ENCODE measurements at places on chromosomes 12 and 14.

GRCh38 chr14:49249022-49249421 is 337.2 kb downstream of the RPS29 start:
- no peak for DNase-seq

DNA sequence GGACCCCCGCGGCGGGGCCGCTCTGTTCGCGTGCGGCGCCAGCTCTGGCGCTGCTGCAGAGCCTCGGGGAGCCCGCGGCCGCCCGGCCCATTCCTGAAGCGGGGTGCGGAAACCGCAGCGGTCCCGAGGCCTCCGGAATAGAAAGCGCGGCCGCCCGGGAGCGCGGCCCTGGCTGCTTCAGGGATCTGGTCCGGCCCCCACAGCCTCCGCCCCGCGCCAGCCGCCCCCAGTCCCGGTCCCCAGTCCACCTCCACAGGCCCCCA is 204 bp downstream of the HSP90AA1 start:
- no peak for DNase-seq

- DNase-seq = peak; percentile 49
Measured at GRCh38 chr14:71751264-71751663, 181.0 kb upstream of the RGS6 start.

DNA sequence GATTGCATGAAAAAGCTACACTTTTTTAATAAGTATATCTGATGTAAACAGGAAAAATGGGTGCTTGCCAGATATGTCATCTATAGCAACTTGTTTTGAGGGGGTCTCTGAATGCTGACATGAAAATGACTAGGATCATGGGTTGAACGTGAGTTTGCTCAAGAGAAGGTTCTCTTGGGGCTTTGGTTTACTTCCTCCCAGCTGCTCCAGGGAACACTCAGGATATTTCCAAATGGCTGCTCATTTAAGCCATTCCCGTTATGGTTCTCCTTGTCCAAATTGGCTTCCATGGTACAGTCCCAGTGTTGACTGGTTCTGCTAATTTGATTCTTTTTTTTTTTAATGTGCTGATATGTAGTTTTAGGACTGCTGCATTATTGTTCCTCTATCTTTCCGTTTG is 118.3 kb downstream of the ETV6 start:
- no peak for DNase-seq

DNA sequence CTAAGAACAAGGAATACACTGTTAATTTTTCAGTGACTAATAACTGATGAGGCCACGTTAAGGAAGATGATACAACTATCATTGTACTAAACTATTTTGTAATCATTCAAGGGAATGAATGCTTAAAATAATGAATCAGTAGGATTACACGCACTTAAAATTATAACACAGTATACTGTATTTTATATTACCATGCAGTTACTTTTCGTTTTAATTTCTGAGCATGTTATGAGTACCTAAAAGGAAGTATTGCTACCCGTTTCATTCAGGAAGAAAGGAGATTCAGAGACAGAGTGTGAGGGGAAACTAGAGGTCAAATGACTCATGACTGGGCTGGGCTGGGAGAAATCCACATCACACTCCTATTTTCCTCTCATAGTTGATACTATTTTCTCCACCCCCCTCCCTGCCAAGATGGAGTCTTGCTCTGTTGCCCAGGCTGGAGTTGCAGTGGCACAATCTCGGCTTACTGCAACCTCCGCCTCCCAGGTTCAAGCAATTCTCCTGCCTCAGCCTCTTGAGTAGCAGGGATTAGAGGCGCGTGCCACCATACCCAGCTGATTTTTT is 202.0 kb downstream of the PPM1H start:
- peak; percentile 88 for DNase-seq

DNA sequence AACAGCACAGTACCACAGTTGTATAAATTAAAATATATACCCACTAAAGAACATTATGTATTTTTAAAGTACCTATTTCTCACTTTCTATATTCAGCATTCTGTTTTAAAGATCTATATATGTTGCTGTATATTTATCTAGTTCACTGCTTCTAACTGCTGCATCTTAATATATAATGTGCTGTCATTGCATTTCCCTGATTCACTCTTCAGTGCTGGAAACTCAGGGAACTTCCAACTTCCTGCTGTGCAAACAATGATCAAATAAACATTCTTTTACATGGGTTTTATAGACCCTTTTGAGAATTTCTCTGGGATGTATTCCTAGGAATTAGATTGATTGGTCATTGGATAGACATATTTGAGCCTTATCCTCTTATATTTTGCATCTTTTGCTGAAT is 379.1 kb downstream of the APAF1 start:
- no peak for DNase-seq

- DNase-seq = peak; percentile 49
Measured at GRCh38 chr14:60090864-60091519, 731 bp upstream of the PCNX4 start.

DNA sequence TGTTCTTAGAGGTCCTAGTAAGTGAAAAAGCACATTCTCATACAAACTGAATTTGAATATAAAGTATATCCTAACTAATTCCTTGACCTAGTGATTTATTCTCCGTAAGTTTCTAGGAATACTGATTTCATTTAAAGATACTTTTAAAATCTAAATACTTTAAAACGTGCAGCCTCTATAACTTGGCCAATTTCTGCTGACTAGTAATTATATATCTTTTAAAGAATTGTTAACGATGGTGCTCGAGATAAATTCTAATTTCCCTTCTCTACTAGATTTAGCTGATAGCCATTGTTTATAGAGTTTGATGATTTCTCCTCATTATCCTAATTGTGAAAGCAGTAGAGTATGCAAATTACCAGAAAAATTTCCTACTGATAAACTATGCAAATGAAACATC is 257.9 kb downstream of the ADAMTS20 start:
- no peak for DNase-seq

DNA sequence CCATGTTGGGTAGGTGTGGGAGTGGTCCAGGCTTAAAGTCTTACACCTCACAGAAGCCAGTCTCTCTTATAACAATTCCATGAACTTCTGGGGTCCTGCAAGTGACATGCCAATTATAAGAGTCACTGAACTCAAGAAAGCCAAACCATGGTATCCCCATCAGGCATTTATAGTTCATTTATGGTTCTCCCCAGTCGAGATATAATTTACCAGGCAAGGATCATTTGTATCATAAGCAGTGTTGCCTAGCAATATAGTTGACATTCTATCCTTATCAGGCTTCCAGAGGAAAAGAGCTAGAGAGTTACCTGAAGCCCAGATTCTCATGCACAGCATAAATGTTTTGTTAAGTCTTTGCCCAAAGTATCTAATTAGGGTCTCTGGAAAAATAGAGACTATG is 8.1 kb downstream of the JKAMP start:
- no peak for DNase-seq

DNA sequence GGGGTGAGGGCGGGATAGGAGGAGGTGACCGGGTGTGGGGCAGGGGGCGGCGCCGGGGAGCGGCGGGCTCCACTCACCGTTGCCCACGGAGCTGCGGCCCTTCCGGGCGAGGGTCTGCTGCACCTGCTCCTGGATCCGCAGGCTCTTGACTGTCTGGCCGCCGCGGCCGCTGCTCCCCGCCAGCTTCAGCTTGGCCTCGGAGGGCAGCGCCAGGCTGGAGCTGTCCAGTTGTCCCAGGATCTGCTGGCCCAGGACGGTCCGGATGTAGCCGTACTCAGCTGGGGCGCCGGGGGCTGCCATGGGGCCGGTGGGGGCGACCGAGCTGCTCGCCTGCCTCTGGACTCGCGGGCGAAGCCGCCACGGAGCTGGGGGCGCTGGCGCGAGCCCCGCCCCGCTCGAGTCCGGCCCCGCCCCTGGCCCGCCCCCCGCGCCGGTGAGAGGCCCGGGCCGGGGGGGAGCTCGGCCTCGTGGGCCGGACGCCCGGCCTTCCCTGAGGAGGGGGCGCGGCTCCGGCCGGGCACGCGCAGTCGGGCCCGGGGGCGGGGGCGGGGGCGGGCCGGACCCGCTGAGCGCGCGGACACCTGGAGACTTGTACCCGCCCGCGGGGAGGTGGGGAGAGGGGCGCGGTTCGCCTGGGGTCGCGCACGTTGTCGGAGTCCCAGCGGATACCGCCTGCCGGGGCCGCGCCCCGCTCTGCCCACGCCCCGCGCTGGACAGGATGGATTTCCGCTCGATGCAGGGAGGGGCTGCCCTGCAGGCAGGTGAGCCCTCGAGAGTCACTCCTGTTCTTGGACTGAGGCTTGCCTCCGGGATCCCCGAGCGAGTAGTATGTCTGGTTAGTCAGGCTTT is at the start of gene PKP2:
Gene PKP2 (minus strand): TSS at position 346 of the 849 bp plus-strand sequence. CDS start 46 bp downstream, at position 300.
- no peak for DNase-seq

- no peak for DNase-seq
Measured at GRCh38 chr14:41302776-41303175, 303.9 kb upstream of the LRFN5 start.

- DNase-seq = peak; percentile 70
Measured at GRCh38 chr12:122646517-122647217, 56.5 kb downstream of the HCAR2 start.

- DNase-seq = no peak
Measured at GRCh38 chr14:90922141-90922540, 105.9 kb upstream of the TTC7B start.

DNA sequence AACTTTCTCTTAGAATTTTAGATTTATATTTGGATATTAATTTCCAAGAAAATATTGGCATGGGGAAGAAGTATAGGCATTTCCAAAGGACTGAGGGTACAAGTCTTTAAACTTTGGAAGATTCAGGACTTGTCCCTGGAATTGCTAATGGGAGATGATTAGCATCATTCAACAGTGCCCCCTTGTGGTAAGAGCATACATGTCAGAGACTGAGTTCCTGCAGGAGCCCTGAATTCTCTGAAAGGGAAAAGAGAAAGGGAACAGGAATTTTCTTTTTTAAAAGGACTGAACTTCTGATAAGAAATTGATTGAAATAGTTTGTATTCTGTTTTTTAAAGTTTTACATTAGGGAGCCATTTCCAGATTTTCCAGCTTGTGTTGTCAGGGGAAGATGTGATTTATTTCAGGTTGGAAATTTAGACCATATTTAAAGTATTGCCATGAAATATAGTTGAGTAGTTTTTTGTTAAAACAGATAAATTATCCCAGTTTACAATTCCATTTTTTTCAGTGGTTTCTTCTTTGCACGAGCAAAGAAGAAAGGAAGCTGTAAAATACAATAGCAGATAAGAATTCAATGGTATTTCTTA is 44.0 kb upstream of the REP15 start:
- peak; percentile 80 for DNase-seq

DNA sequence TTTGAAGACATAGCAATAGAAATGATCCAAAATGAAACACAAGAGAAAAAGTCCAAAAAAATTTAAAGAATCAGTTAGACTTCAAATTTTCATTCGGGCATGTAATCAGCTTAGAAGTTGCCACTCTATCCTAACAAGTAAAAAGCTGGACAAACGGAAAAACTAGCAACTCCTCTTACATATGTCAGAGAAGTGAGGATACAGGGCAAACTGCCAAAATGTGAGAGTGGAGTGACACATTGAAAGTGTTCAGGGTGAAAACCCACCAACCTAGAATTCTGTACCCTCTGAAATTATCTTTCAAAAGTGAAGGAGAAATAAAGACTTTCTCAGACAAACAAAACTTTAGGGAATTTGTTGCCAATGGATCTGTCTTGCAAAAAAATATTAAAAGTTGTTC is 42.0 kb upstream of the CHPT1 start:
- no peak for DNase-seq

Data from brain microvascular endothelial cell (primary cell).